DMS79 (cell line): ENCODE measurements at places on chromosomes 12 and 14.

- peak; percentile 29 for DNase-seq
These were observed 67.5 kb downstream of the CHST11 start for GRCh38 chr12:104524034-104524832.

GRCh38 chr14:100723830-100724437 is 2.8 kb upstream of the DLK1 start:
- no peak for DNase-seq

DNA sequence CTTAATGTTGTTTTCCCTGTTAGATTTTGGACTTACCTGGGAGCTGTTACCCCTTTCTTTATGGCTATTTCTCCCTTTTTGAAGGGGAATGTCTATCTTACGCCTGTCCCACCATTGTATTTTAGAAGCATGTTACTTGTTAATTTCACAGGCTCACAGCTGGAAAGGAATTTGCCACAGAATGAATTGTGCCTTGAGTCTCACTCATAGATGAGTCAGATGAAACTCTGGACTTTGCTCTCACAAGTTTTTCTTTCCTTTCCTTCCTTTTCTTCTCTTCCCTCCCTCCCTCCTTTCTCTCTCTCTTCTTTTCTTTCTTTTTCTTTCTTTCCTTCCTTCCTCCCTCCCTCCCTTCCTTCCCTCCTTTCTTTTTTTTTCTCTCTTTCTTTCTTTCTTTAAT is 9.3 kb upstream of the ATF7IP start:
- no peak for DNase-seq

GRCh38 chr12:18753481-18754123 is 15.7 kb downstream of the CAPZA3 start:
- DNase-seq = no peak

DNA sequence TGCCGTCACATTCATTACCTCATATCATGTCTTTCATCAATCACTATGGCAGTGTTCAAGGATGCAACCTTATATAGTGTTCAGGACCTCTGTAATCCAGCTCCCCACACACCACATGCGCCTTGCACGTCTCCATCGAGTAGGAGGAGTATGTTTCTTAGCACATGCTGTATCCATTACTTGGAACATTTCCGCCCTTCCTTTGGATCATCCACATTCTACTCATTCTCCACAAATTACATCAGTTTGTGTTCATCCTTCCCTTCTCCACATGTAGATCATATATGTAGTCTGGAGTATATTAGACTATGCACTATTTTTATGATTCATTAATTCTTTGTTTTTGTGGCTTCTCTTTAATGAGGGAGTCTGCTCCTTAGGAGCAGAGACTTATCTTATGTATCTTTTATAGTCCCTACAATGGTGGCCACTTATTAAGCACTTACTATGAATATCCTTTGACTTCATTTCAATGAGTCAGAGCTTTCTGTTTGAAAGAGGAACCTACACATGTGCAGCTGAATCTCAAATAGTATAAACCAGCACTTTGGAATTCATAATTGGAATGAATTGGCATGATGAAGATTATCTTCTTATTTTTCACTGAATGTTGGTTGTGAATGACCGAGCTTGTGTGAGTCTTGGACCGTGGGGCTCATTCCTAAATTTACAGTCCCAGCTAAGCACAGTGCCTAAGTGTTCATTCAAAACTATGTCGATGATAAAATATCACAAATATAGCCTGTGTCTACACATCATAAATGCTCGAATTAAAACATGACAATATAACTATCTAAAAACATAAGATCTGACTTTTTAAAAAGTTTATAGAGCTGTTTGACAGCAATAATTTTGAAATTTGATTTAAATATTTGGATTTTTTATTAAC is 30.2 kb upstream of the NPAS3 start:
- no peak for DNase-seq

DNA sequence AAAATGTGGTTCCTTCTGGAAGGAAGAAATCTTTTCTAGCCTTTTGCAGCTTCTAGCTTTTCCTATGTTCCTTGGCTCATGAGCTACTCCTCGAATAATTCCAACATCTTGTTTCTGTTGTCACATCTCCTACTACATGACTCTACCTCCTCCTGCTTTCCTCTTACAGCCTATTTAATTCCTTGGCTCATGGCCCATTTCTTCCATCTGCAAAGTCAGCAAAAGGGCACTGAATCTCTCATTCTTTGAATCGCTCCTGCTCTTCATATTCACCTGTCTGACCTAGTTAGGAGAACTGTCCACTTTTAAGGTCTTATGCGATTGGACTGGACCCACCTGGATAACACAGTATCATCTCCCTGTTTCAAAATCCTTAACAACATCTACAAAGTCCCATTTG is 15.8 kb downstream of the PRKD1 start:
- no peak for DNase-seq

DNA sequence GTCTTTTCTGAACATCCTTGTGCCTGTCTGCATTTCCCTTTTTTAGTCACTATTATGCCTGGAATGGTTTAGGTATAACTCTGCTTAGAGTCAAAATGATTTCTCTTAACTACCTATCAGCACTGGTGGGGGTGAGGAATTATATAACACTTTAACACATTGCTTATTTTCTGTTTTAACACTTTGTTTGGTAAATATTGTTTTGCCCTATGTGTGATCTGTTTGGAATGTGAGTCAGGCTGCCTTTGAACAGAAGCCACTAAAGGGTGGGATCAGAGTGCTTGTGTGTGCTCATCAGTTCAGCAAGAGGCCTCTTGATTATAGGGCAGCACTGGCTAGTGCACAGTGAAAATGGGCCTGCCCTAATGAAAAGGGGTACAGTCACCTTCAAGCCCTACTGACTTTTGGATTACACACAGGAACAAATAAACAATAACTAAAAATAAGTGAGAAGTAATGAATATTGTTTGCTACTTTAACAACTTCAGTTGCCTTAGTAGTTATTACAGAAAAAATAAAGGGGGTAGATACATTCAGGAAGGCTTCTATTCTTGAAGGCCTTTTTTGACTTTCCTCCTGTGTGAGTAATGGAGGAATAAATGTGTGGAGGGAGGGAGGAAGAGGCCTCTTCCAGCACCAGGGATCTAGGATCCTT is 23.2 kb downstream of the NGDN start:
- no peak for DNase-seq

DNA sequence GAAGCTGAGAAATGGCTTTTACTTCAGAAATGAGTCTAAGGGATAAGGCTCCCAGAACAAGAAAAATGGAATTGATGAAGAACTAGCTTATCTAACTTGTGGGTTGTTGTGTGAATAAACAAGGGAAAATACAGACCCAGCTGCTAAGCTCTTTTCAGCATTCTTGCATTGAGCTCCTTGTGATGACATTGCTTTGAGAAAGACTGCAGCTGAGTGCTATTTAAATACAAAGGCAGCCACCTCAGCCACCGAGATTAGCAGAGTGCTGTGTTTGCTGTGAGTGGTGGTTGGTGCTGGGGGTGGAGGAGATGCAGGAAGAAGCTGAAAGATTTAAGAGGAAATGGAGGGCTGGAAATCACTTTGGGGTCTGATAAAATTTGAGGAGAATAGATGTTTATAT is 396.0 kb upstream of the PRICKLE1 start:
- DNase-seq = no peak

DNA sequence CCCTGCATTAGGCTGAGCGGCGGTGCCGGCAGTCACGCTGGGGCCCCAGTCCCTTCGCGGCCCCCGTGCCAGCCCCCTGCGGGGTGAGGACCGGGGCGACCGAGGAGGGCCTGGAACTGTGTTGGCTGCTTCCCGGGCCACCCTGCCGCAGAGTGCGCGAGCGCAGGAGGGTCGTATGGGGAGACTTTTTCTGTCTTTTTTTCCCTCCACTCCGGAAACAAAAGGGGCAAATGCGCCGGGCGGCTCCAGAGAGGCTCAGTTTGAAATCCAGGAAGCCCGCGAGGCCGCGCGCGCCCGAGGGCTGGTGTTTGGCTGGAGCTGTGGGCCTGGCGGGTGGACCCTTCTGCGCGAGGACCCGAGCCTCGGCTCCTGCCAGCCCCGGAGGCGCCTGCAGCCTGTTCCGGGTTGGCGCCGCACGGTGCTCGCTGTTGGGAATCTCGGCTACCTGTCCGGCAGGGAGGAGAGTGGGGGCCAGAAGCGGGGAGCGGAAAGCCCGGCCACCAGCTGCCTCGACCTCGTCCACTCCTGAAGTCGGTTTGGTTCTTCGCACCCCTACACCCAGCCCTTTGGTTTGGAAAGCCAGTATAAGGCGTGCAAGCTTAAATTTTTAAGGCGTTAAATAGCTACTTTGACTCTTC is 638 bp downstream of the PLEKHG3 start:
- no peak for DNase-seq

DNA sequence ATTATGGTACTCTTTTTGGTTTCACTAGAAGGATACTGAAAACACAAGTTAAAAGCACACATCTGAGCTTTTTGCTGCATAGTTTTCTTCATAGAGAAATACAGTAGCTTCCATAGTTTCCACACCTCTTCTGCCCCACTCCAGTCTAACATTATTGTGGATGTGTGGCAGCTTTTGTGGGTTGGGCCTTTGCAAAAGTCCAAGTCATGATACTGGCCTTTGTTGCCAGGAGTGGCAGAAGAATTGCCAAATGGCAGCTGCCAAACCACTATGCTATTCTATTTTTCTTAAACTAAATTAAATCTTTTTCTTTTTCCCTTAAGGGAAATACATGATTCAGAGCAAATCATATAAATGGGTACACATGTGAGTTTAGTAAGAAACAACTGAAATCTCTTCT is 114.8 kb downstream of the PLEKHA5 start:
- DNase-seq = no peak

GRCh38 chr14:77738559-77739250 is 22.3 kb downstream of the SNW1 start:
- no peak for DNase-seq

GRCh38 chr12:4307593-4308333 is 13.2 kb upstream of the TIGAR start:
- DNase-seq = peak; percentile 78

- DNase-seq = no peak
These were observed 43.6 kb downstream of the NOC4L start for GRCh38 chr12:132187646-132188450.

DNA sequence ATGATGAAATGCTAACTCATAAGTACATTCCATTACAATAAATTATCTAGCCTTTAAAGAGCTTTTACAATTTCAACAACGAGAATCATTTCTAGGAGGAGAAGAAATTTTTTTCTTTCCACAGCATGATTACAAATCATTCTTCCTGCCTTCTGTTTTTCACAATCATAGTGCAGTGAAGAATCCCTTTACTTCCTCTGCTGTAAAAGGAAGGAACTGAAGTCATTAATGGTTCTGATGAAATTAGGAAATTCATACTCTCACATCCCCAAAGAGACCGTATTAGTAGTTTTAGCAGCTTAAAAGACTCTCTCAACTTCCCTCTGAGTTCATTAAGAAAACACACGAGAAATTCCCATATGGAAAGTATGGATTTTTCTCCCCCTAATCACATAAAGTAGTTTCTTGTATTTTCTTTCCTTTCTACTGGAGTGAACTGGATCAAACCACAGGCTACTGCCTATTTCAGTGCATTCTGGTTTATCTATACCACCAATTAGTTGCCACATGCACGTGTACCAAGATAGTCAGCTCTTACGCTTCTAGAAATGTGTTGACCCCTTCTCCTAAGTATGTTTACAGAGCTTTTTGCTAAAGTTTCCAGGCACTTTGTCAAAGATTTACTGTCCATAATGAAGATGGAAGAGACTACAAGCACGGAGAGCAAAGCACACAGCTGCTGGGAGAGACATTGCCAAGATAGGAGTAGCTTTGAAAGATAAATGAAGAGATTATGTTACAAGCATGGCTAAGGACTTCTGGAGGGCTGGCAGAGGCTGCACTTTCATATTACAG is 58.9 kb upstream of the KITLG start:
- DNase-seq = peak; percentile 19

DNA sequence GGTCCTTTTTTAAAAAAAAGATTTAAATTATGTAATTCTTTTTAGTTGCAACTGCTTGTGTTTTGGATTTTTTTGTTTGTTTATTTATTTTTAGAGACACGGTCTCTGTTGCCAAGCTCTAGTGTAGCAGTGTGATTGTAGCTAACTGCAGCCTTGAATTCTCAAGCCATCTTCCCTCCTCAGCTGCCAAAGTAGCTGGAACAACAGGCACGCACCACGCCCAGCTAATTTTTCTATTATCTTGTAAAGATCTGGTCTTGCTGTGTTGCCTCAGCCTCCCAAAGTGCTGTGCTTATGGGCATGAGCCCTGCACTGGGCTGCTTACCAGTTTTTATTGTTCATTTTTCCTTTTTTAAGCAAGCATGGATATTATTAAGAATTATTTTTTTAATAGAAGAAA is 10.6 kb upstream of the ART4 start:
- no peak for DNase-seq

DNA sequence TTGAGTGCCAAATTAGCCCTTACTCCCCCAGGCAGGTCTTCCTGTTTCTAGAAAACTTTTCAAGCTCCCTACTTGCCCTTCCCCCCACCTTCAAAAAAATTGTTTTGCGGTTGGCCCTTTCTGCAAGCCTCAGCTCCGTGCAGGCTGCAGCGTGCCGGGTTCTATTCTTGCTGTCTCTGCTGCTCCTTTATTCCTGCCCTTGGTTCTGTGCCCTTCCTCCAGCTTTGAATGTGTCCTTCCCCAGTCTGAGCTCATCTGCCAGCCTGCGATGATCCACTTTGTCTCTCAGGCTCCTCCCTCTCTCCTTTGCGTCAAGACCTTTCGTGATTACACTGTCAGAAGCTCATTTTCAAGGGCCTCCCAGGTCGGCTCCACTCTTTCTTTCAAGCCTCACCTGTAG is 98.6 kb downstream of the IRF2BPL start:
- no peak for DNase-seq

DNA sequence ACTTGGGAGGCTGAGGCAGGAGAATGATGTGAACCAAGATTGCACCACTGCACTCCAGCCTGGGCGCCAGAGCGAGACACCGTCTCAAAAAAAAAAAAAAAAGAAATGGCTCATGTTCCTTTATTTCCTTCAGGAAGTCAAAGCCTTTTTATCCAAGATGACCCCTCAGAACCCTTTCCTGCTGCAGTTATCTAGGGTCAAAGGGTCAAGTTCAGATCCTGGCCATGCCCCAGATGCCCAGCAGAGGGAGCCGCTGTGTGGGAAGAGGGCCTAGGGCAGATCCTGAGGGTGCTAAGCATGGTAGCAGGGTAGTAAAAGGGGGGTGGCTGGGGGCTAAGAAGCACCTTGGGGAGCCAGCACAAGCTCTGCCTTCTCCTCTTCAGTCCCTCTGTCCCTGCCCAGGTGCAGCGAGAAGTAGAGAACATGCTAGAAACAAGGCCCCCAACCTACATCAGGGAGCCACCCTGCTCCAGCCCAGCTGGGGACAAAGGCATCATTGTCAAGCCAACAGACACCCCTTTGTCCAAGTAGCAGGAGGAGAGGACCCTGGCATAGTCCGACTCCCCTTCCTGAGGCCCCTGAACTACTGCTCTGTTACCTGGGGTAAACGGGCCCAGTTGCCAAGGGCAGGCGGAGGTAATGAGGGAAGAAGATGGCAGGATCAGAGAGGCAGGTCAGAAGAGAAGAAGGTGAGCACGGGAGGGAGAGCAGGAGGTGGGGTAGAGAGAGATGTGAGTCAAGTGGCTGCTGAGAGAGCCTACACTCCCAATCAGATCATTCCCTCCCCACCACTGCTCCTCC is 6.5 kb downstream of the NFE2 start:
- no peak for DNase-seq

GRCh38 chr12:80766897-80767296 is 50.2 kb downstream of the MYF5 start:
- no peak for DNase-seq

GRCh38 chr14:84937016-84937415 is 592.9 kb upstream of the FLRT2 start:
- no peak for DNase-seq

GRCh38 chr14:91127401-91127801 is 13.5 kb downstream of the DGLUCY start:
- peak; percentile 90 for DNase-seq
